Astrocyte of the spinal cord (primary cell): ENCODE measurements at places on chromosomes 6 and 20.

GRCh38 chr6:33483678-33484077 is 29.3 kb downstream of the ZBTB9 start:
- DNase-seq = no peak

DNA sequence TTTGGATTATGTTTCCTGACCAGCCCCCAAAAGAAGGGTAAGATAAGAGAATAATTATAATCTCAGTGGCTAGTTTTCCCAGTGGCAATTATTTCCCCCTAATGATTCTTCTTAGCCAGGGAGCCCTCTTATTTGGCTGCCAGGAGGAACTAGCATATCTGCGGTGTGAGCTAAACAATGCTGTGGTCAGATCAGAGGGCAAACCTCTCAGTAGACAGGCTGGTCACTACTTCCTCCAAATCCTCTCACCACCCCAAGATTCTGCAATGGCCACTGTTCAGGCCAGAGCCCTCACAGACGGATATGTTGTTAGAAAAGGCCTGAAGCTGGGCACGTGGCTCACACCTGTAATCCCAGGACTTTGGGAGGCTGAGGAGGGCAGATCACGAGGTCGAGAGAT is 273.4 kb upstream of the SASH1 start:
- no peak for DNase-seq

DNA sequence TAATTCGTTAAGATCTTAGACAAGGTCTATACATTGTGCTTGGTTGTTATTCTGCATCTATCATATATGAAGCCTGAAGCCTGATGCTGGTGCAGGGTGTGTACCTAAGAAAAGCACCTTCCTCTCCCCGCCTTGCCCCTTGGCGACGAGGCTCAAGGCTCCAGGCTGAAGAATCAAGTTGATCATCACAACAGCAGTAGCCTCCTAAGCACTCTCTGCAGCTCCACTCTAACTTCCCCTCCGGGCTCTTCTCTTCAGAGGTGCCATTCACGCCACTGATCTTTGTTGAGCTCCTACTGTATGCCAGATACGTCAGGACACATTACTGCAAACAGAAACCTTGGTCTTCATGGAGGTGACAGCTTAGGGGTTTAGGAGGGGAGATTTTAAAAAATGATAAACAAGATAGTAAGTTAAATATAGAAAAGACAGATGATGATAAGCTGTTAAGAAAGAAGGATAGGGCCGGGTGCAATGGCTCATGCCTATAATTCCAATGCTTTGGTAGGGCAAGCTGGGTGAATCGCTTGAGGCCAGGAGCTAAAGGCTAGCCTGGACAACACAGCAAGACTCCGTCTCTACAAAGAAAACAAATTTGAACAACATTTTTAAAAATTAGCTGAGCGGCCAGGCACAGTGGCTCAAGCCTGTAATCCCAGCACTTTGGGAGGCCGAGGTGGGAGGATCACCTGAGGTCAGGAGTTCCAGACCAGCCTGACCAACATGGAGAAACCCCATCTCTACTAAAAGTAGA is 38.4 kb upstream of the ZNF217 start:
- DNase-seq = no peak

DNA sequence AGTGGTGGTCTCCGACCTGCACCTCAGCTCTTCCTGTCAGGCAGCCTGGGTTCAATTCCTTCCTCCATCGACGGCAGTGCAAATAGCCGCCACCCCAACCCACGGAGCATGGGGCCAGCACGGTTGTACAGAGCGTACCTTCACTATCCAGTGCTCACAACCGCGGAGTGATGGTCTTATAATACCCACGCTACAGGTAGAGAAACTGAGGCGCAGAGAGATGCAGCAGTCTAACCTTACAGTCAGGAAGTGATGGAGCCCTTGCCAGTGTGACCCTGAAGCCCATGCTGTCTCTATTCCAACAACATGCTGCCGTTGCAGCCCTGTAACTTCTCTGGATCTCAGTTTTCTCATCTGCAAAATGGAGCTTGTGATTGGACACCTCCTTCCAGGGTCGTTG is 11.0 kb downstream of the SCRT2 start:
- no peak for DNase-seq

- DNase-seq = no peak
Measured at GRCh38 chr6:44373051-44373450, 14.5 kb upstream of the CDC5L start.

- DNase-seq = no peak
Measured at GRCh38 chr6:126620719-126621118, 280.8 kb downstream of the CENPW start.

DNA sequence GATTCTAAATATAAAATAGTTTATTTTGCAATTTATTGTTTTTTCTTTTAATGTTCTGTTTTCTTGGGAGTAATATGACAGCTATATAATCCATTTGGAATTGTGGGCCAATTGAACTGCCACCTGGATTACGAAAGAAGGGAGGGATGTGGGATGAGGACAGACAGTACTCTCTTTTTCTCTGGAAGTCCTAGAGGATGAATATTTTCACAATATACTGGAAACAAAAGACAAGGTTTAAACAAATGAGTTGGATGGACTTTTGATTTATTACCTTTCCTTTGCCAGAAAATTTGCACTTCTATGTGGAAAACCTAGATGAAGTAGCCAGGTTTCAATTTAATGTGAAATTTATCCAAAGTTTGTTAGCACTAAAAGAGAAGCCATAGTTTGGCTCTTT is 325.5 kb upstream of the IMPG1 start:
- DNase-seq = no peak

GRCh38 chr6:156053626-156054025 is 598.0 kb upstream of the NOX3 start:
- no peak for DNase-seq

- DNase-seq = no peak
Measured at GRCh38 chr20:31872406-31872805, 2.0 kb downstream of the TTLL9 start.

DNA sequence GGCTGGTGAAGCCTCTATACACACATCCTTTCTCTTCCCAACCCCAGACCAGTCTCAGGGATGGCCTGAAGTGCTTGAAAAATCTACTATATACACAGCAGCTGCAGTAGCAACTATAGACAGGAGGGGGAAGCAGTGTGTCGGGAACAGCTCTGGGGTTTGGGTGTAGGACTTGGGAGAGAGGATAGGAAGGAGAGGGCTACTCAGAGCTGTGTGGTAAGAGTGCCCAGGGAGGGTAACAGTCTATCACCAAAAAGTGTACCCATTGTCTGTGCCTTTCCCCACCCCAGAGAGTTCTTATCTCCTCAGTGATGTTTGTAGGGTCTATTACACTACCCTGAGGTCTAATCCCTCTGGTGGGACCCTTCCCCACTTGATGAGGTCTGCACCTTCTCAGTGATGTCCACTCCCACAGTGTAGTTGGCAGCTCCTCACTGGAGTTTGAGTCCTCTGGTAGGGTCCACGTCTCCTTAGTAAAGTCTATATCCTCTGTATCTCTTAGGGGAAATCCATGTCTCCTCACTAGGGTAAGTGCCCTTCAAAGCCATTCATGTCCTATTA is 1.5 kb upstream of the GGT7 start:
- peak; percentile 89 for DNase-seq

- no peak for DNase-seq
Measured at GRCh38 chr6:160131636-160132296, 10.2 kb downstream of the SLC22A1 start.

- DNase-seq = peak; percentile 46
Measured at GRCh38 chr20:49268600-49269365, 9.1 kb downstream of the ZNFX1 start.

- peak; percentile 53 for DNase-seq
Measured at GRCh38 chr20:12058216-12058615, 140.5 kb downstream of the BTBD3 start.

DNA sequence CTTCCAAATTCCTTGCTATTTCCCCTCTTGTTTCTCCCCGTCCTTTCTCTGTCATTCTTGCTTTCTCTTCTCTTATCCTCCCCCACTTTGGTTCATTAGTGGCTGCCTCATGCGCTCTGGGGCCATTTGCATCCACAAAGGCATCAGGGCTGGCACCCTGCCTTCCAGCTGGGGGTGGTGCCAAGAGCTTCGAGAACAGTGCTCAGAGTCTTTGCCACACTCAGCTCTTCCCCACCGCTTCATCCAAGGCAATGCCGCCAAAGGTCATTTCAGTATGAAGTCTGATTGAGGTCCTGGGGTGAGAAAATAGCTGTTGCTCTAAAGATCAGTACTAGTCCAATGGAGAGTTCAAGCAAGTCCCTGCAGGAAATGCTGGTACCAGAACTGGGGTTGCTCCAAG is 22.7 kb downstream of the OLIG3 start:
- no peak for DNase-seq

DNA sequence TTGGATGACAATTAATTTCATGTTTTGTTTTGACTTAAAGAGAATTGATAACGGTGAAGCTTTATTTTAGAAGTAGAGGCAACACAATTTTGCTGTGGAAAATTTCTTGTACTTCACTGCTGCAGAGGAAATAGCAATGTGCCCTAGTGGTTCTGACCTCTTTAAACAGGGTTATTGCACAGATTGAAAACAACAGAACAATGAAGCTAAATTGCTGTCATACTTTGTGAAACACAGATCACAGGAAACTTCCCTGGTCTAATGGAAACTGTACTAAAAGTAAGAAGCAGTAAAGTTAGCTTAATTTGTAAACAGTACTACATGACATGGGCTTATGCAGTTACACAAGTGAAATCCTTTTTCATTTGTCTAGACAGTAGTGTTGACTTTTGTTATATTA is 31.3 kb downstream of the OR2A4 start:
- DNase-seq = no peak

GRCh38 chr20:47156301-47157137 is 200.0 kb downstream of the ZMYND8 start:
- DNase-seq = no peak

DNA sequence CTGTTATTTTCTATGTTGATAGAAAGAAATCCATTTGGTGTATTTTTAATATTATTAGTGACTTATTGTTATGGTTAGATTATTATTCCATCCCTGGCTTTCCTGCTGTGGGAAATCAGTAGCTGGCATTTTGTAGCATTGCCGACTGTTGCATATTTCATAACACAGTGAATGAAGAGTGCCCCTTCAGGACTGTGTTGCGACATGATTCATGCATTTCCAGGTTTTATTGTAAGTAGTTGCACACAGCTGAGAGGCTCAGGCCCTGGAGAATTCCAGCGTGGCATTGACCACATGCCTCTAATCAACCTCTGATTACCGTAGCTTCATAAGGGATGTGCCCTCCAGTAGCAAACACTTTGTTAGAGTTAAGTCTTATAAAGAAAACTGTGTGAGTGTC is 263.9 kb downstream of the FARS2 start:
- DNase-seq = no peak

DNA sequence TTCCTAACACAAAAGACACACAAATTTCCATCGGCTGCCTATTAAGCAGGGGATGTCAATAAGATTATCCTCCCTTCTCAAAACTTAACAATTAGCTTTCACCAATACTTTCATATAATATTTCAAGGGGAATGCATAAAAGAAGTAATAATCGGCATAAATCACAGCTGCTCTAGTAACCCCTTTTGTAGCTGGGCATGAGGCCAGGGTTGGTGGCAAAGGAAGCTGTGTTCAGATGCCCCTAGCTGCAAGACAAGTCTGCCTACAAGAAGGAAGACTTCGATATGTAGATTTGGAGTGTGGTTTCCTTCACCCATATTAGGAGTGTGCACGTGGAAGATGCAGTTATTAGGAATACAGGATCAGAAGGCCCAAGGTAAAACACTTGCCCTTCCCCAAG is 156.9 kb upstream of the SSTR4 start:
- no peak for DNase-seq

GRCh38 chr6:149566410-149567193 is 427 bp downstream of the GINM1 start:
- peak; percentile 33 for DNase-seq
